ENCODE measurements at places on chromosomes 5 and 9.

GRCh38 chr5:125655156-125655555 is 768.1 kb upstream of the GRAMD2B start:
- DNase-seq, result no peak

- no peak for DNase-seq
These were observed 27.0 kb downstream of the GTF3C4 start for GRCh38 chr9:132697230-132697629.

- DNase-seq, result no peak
These were observed 39.2 kb upstream of the ACO1 start for GRCh38 chr9:32345243-32345642.

DNA sequence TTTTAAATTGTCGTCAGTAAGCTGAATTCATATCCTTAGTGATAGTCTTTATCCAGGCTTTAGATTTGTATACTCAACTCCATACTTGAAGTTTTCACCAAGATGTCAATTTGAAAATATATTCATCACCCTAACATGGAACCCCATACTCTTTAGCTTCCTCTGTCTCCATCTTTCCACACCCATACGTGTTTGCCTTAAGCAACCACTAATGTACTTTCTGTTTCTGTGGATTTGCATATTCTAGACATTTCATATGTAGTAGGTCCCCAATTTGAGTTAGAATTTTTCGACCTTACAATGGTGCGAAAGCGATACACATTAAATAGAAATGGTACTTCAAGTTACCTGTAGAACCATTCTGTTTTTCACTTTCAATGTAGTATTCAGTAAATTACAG is 65.2 kb downstream of the NSD1 start:
- no peak for DNase-seq

DNA sequence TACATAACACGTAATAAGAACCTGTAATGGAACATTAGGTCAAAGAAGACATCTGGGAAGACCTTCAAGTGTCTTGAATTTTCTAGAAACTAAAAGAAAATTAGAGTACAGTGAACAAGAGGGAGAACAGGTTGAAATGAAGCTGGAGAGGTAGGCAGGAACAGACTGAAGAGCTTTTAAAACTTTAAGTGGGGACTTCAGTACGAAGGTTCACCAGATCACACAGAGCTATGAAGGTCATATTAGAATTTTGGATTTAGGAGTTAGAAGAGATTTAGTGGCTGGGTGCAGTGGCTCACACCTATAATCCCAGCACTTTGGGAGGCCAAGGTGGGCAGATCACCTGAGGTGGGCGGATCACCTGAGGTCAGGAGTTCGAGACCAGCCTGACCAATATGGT is 26.6 kb downstream of the MLANA start:
- no peak for DNase-seq

DNA sequence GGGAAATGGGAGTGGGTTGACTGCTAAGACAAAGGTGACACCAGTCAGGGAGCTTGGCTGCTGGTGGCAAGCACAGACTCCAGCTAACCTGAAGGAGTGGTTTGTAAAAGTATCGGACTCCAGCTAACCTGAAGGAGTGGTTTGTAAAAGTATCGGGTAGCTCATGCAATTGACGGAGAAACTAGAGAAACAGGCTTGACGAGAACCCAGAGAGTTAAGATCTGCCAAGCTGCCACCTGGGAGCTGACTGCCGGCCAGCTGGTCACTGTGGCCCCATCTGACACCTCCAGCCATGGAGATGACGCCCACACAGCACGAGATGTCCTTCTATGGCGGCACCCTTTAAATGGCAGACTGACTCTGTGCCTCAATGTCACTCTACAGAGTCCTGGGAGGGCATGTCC is 28.3 kb upstream of the CRB2 start:
- no peak for DNase-seq

- no peak for DNase-seq
These were observed 42.2 kb downstream of the PTPN3 start for GRCh38 chr9:109455861-109456260.

GRCh38 chr5:80302636-80303035 is 17.2 kb upstream of the SPZ1 start:
- no peak for DNase-seq

- no peak for DNase-seq
These were observed 9.7 kb downstream of the FAXDC2 start for GRCh38 chr5:154840435-154841272.

GRCh38 chr5:74262544-74263207 is 377.9 kb downstream of the ENC1 start:
- DNase-seq, result no peak

DNA sequence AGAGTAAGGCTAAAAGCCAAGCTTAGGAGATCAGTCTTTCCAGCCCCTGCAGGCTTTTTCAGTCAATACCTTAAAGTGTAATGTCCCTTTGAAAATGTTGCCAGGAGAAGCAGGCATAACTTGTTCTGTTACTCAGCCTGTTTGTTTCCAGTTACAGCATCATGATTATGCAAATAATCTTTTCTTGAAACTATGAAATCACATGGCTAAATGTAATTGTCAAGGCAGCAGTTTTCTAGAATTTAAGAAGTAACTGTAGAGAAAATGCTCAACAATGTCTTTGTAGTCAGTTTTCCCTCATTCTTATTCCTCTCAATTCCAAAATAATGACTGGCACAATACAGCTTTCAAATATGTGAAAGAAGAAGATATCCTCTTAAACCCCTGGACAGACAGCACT is 1.9 kb upstream of the GPR107 start:
- DNase-seq, result no peak

- DNase-seq, result no peak
These were observed 147.8 kb downstream of the OXCT1 start for GRCh38 chr5:41722359-41722950.

DNA sequence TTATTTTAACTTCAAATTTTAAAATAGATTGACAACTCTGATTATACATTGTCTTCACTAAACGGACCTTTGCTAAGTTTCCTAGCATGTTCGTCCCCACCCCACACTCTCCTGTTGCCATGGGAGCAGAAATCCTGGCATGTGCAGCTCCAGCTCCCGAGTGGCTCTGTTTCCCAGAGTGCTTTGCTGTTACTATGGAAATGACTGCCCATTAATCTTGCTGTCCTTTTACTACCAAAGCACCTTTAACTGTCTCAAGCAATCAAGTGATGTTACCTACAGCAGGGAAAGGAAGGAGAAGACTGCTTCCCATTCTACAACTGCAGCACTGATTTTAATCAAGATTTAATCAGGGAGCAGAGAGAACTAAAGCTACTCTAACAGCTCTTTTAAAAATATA is 212.0 kb upstream of the KIF2A start:
- no peak for DNase-seq

DNA sequence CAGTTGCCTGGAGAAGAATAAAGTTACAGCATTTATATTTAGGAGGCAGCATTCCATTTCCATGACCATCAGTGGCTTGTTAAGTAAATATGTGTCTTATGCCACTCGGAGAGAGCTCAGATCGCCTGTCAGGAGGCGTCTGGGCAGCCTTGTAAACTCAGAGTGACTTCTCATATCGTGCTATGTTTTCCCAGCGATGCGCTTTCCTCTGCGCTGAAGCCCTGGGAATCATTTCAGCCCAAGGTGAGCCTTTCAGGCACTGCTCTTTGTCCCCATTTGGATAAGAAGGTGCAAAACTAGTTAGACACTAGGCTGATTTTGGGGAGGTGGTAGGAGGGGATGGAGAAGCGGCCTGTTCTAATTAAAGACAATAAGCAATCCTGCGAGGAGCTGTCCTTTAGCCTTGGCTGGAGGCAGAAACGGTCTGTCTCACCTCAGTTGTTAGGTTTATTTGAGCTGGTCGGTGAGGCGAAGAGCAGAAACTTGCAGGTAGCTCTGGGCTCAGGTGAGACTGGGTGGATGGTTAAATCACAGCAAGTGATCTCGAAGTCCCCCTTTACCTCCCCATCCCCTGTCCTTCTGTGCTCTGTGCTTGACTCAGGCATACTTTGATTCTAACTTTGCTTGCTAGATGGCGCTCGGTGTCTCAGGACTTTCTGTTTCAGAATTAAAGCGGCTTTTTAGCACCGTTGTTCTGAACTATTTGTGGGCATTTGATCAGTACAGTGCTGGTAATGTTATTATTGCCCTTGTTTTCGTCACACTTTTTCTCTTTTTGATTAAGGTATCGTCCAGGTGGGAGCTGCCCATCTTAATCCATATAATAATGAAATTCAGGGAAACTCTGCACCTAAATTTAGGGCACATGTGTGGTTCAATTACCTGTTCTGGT is 24.6 kb downstream of the NR2F1 start:
- no peak for DNase-seq

DNA sequence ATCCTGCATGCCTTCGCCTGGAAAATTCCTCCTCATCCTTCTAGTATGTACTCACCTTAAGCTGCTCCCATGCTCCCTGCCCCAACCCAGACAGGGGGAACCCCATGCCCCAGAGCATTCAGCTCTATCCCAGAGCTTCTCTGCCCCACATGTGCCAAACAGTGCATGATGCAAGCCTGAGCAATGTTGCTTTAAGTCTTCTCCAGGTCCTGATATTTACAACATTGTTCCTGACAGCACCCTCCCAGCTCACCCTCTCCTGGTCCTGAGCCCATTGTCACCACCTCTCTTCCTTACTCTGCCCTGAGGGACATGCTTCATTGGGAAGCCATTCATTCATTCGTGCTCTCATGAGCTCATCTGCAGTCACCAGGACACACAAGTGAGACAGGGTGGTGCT is 23.4 kb upstream of the BARX1 start:
- no peak for DNase-seq

DNA sequence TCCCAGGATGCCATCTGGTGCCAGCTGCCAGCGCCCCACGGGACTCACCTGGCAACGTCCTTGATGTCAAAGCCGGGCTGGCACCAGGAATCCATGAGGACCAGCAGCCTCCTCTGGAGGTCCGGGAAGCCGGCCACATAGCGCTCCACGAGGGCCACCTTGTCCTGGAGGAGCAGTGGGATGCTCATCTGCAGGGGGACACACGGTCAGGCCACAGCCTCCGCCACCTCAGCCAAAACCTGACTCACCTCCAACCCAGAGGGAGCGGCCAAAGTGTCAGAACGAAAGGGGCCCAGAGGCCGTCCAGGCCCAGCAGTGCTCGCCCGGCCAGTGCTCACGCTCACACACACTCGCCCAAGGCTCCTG is 56.5 kb downstream of the EXD3 start:
- DNase-seq, result no peak
